ENCODE measurements at places on chromosomes 5 and 9. TPM values are rescaled to one million over a fixed set of nuclear protein-coding genes. Genes with fewer than 3 reads are reported as not detected.

- peaks cover 30% of the 10 kb centered on the region for H3K4me1 ChIP-seq
- H3K27ac ChIP-seq, result peak overlapping the region; percentile 93
- H3K36me3 ChIP-seq, result peaks cover 10% of the 10 kb centered on the region
- DNase-seq, result peak; percentile 52
These were observed 1.3 kb upstream of the NNT start for GRCh38 chr5:43601454-43602260.

DNA sequence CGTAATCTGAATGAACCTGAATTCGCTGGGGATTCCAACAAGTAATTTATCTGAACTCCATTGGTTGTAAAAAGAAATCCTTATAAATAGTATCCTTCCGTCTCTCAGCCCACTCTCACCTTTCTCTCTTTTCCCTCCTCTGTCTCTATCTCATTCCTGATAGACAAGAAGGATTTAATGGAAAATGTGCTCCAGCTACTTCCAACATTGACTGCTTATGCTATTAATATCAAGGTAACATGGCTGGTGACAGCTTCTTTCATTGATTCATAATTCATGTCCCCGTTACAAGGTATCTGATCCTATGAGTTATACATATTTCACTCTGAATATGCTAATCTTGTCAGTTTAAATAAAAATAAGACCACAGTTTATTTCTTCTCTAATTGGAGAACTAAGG, 326.8 kb downstream of the RASEF start:
- no peak overlapping the region for H3K27ac ChIP-seq
- H3K4me3 ChIP-seq, result no peak overlapping the region
- DNase-seq, result no peak
- H3K27me3 ChIP-seq, result no peaks in the 10 kb centered on the region
- H3K36me3 ChIP-seq, result no peaks in the 10 kb centered on the region
- no peaks in the 10 kb centered on the region for H3K4me1 ChIP-seq

- DNase-seq, result peak; percentile 46
- peaks cover 15% of the 10 kb centered on the region for H3K4me1 ChIP-seq
- H3K27ac ChIP-seq, result no peak overlapping the region
- H3K27me3 ChIP-seq, result no peaks in the 10 kb centered on the region
- no peak overlapping the region for H3K4me3 ChIP-seq
These were observed 39.8 kb downstream of the CYSTM1 start for GRCh38 chr5:140214831-140215230.

DNA sequence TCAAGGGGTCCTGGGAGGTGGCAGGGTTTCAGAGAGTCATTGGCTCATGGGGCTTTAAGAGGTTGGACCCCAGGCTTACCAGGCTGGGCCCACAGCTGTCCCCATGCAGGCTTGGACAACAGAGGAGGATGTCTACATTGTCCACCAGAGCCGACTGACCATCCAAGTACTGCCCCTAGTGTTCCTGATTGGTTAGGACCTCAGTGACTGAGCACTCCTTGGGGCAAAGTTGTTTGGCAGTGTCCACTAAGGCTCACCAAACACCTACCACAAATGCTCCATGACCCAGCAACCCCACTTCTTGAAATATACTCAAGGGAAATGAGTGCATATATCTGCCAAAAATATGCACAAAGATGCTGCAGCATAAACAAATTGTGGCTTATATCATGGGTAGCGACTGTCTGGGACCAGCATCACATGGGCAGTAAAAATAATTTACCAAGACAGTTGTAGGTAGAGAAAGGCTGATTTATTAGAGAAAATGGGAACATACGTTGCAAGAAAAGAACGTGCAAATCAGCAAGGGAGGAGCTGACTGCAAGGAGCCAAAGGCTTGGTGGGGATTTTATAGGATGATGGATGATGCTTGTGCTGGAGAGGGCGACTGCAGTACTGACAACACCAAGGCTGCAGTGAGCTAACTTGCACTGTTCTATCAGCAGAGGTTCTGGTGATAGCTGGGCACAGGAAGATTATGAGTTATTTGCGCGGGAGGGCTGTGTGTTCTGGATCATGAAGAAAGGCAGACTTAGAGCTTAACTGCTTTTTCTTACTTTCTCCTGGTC, 265.2 kb downstream of the GADD45G start:
- H3K27ac ChIP-seq, result no peak overlapping the region
- no peak overlapping the region for H3K4me3 ChIP-seq
- no peaks in the 10 kb centered on the region for H3K36me3 ChIP-seq
- no peaks in the 10 kb centered on the region for H3K27me3 ChIP-seq

DNA sequence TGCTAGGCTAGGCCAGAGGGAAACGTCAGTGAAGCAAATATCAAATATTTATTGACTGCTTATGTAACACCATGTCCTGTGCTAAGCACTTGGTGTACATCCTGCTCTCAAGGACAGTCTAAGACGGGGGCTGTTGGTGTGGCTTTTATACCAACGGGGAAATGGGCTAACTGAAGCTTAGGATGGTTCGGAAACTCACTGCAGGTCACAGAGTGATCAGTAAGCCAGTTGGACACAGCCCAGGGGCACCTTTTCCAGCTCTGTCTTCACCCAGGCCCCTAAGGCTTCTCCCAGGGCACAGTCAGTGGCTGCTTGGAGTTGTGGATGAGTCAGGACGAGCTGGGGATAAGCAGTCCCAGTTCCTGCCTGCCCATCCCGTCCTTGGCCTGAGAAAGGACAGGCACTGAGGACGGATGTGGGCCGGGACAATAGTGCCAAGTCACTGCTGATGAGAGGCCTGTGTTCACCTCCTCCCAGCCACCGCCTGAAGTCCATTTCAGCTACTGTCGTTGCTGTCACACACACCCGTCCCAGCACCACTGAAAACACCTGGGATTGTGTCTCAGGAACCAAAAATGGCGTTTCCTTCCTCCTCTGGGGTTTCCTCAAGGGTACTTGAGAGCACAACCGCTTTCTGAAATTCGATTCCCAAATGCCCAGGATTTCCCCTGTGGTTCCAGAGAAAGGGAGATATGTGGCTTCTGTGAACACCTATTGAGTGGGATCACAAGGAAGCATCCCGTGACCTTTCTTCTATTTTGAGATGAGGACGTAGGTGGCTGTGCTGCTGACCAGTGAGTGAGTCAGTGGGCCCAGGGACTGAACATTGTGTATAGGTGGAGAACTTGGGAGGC, 17.5 kb upstream of the SPRY4 start:
- peaks cover 54% of the 10 kb centered on the region for H3K36me3 ChIP-seq
- H3K4me1 ChIP-seq, result peaks cover 29% of the 10 kb centered on the region
- H3K27me3 ChIP-seq, result peaks cover 2% of the 10 kb centered on the region
- peak overlapping the region; percentile 98 for H3K27ac ChIP-seq
- DNase-seq, result peak; percentile 78
- peak overlapping the region; percentile 49 for H3K4me3 ChIP-seq

DNA sequence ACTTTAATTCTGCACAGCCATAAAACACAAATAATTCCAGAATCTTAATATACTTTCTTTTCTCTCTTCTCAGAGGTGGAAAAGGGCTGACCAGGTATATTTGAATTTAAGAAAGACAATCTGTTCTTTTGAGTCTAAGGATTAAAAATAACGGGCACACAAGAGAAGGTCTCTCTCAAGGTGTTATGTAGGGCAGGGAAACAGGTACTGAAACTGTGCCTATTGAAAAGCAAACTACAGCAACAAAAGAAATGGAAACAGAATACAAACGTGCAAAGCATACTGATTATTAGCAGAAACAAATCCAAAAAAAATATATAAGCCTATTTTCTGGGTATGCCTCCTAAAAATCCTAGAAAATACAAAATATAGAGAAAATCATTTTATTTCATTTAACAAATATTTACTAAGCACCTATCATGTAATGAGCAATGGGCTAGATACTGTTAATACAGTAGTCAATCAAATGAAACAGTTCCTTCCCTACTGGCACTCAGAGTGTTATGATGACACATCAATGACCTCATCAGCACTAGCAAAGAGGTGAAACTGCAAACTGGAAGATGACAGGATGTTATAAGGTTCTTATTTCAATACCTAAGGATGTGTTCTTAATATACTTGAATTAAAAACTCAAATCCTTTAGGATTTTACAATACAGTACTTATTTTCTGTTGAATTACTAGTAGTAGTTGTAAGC, 87.7 kb downstream of the AUH start:
- H3K4me3 ChIP-seq, result no peak overlapping the region
- peaks cover 15% of the 10 kb centered on the region for H3K4me1 ChIP-seq
- H3K27me3 ChIP-seq, result peaks cover 2% of the 10 kb centered on the region
- H3K27ac ChIP-seq, result no peak overlapping the region

DNA sequence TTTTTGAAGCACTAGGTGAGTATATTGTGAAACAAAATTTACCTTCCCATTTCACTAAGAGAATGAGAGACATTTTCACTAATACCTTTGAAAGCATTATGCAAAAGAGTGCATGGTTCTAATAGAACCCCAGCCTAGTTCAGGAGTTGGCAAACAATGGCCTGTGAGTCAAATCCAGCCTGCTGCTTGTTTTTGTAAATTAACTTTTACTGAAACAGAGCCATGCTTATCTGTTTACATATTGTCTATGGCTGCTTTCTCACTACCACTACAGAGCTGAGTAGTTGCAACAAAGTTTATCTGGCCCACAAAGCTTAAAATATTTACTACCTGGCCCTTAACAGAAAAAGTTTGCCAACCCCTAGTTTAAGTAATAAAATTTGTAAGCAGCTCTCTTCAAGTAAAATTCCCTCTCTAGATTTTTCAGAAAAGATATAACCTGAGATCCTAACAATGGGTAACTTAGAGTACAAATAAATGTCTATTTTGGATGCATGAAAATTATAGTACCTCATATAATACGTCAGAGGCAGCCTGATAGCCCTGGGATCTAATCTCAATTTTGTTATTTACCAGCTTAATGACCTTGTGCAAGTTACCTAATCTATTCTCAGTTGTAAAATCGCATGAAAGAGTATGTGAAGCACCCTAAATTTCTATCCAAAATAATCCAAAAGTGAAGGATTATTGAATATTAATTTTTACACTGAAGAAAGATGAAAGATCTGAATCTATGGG, 50.7 kb upstream of the ARL15 start:
- DNase-seq, result no peak
- peaks cover 57% of the 10 kb centered on the region for H3K4me1 ChIP-seq
- H3K36me3 ChIP-seq, result no peaks in the 10 kb centered on the region
- H3K27me3 ChIP-seq, result no peaks in the 10 kb centered on the region
- no peak overlapping the region for H3K27ac ChIP-seq
- no peak overlapping the region for H3K4me3 ChIP-seq

DNA sequence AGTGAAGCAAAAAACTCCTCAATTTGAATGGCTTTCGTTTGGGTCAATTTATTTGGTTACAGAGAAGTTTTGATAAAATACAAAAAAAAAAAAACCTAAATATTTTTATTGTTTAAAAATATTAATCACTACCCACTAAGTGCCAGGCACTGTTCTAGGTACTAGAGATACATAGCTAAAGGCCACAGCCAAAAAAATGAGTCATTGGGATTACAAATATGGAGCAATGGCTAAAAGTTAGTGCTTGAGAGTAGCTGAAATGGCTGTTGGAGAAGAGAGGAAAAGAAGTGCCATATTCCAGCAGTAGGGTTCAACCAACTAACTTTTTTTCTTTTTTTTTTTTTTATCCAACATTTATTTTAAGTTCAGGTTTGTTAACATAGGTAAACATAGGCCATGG, 130.1 kb upstream of the PTGER4 start:
- H3K4me3 ChIP-seq, result no peak overlapping the region
- no peaks in the 10 kb centered on the region for H3K27me3 ChIP-seq
- H3K27ac ChIP-seq, result no peak overlapping the region
- H3K36me3 ChIP-seq, result no peaks in the 10 kb centered on the region

DNA sequence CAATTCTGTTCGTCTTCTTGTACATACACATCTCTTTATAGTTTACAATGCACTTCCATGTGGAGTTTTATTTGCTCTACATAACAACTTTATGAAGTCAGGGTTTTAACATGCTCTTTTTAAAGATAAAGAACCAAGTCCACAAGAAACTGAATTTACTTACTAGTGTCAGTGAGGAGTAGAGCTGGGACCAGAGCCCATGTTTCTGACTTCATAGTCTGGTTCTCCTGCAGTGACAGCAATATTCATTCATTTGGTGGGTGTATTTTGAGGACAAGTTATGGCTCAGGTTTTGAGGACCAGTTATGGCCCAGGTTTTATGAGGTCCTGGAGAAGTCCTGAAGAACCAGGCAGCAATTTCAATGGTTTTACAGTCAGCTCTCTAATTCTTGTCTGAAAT, 481.9 kb upstream of the TNC start:
- no peak for DNase-seq
- no peak overlapping the region for H3K27ac ChIP-seq

DNA sequence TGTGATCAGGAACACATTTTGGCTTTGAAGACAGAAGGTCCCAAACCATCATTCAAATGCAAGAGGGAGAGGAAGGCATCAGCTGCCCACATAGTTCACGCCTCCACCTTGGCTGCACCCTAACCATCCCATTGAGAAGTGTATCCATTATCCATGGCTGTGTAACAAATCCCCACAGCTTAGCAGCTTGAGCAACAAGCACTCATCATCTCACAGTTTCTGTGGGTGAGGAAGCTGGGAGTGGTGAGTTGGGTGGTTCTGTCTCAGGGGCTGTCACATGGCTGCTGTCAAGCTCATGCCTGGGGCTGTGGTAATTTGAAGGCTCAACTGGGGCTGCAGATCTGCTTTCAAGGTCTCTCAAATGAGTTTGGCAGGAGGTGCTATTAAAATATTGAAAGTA, 23.0 kb upstream of the CEP72 start:
- H3K4me1 ChIP-seq, result peaks cover 17% of the 10 kb centered on the region
- H3K36me3 ChIP-seq, result no peaks in the 10 kb centered on the region
- H3K27me3 ChIP-seq, result peaks cover 11% of the 10 kb centered on the region
- no peak for DNase-seq
- H3K27ac ChIP-seq, result no peak overlapping the region

DNA sequence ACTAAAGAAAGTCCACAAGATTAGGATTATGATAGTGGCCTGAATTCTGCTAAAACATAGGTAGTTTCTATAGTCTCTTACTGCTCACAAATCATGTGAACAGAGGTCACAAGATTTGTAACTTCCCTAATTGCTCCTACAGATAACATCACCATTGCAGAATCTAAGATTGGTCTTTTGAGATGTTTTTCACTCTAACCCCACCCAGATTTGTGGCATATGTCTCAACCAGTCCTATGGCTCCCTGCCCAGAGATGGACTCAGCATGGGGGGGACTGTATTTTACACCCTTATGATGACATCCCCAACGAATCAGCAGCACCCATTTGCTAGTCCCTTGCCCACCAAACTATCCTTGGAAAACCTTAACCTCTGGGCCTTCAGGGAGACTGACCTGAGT, 1046.2 kb downstream of the CDH12 start:
- DNase-seq, result no peak
- no peak overlapping the region for H3K4me3 ChIP-seq
- 0 out of 2 replicates have a peak, but pooled peaks cover 4% of the 10 kb centered on the region for H3K4me1 ChIP-seq
- no peak overlapping the region for H3K27ac ChIP-seq

DNA sequence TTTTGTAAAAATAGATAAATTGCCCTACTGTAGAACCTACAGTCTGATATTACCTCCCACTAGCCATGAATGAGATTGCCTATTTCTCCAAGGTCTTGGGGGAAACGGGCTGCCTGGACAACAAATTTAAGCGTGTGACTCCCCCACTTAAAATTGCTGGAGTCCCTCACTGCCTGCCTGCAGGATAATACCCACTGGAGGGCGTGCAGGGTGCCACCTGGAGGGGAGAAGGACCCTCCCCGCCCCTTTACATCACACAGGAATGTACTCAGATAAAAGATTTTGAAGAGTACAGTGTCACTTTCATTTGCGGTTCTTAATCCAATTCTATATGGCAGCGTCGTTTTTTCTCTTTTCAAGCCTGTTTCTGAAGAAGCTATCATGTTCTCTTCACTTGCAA, 6.2 kb upstream of the TRIM7 start:
- no peaks in the 10 kb centered on the region for H3K36me3 ChIP-seq
- H3K4me1 ChIP-seq, result peaks cover 21% of the 10 kb centered on the region
- DNase-seq, result no peak
- H3K4me3 ChIP-seq, result no peak overlapping the region
- H3K27ac ChIP-seq, result no peak overlapping the region

Gene NMUR2
- total RNA-seq, result not detected

Gene SHC3
- total RNA-seq, result 1.6 TPM

Gene NR4A3
- 1.7 TPM for total RNA-seq

Gene LIX1
- not detected for total RNA-seq

Gene KIAA0825
- total RNA-seq, result 2.1 TPM

Data from HFFc6 (cell line).